GM18507 (cell line): ENCODE measurements at places on chromosomes 3 and 15.

DNA sequence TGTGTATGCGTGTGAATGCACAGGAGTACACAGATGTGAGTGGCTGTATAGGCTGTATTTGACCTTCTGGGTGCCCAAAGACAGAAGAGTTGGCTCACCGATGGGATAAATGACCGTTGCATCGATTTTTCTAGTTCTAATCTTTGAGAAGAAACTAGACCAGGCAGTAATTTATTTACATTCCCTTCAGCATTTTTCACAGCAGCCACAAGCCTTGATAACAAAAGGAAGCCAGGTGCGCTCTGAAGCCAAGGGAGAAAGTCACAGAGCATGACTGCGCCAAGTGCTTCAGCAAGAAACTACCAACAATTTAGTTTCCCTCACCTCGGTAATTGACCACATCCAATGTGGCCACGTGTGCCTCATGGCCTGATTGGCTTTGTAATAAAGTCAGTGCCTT lies 5.9 kb upstream of the FAM3D start:
- no peak for DNase-seq

GRCh38 chr3:196063456-196063855 lies 18.4 kb downstream of the TFRC start:
- no peak for DNase-seq

GRCh38 chr3:25468866-25469319 lies 40.8 kb downstream of the RARB start:
- DNase-seq = no peak

- DNase-seq = no peak
These were observed 232.9 kb downstream of the TJP1 start for GRCh38 chr15:29589416-29589815.

GRCh38 chr15:40928821-40929659 lies at the start of gene DLL4:
Gene DLL4 (plus strand): TSS chr15:40929340. CDS start chr15:40929669, 329 bp downstream.
- no peak for DNase-seq
